Activated CD8-positive, alpha-beta memory T cell treated with anti-CD3 and anti-CD28 coated beads, Interleukin-2, amount 50 U/mL, for 4 hours (primary cell): ENCODE measurements at places on chromosomes 16 and 17.

GRCh38 chr16:58853854-58854791 lies 120.0 kb upstream of the GOT2 start:
- DNase-seq: no peak

DNA sequence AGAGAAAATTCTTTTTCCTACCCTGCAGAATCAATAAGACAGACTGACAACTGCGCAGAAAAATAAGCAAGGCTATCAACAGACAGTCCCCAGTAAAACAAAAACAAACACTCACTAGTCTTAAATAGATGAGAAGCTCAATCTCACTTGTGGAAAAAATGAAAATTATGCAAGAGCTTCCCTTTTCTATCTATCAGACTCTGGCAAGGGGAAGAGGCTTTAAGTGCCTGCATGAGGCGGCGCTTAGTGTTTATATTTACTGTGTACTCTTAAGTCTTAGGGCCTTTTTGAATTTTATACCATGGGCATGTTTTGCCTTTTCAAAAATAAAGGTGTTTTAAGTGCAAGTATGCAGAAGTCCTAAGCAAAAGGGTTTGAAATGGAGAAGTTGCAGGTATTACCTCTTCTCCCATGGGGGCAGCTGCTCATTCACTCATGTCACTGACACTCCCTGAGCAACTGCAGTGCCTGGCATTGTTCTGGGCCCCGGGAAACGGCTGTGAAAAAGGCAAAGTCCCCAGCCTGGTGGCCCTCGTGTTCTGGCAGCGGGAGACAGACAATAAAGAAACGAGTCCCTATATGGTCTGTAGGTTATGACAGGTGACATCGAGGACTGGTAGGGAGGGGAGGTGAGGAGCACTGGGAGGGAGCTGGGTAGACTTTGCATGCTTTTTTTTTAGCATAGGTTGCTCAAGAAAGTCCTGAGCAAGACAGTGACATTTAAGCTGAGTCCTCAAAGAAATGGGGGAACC lies 35.2 kb downstream of the HSBP1 start:
- DNase-seq: no peak

- no peak for DNase-seq
Observed at GRCh38 chr17:50326831-50327364, 19.0 kb upstream of the XYLT2 start.

DNA sequence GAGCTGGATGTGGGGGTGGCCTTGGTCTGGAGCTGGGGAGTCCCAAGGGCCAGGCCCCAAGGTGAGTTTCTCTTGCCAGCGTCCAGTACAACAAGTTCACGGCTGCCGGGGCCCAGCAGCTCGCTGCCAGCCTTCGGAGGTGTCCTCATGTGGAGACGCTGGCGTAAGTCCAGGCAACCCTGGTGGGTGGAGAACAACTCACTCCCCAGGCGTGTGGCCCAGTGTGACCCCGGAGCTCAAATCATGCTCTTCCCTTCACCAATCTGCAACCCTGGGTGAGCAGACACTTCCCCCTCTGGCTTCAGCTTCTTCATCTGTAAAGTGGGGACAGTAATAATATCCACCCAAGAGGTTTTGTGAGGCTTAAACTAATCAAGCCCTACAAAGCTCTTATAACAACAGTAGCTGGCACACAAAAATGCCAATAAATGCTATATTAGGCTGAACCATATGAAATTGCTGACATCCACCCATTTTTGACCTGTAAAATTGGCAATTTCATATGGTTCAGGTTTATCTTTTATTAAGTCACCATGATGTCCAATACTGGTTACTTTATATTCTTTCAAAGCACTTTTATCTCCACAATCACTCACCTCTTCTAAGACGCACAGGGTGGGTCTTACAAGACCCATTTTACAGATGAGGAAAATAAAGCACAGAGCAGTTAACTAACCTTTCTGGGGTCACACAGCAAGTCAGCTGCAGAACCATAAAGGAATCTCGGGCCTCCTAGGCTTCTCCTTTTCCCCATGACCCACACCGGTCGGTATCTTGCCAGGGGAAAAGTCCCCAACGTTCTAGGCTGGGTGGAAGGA lies 19.7 kb downstream of the DEXI start:
- DNase-seq: no peak

DNA sequence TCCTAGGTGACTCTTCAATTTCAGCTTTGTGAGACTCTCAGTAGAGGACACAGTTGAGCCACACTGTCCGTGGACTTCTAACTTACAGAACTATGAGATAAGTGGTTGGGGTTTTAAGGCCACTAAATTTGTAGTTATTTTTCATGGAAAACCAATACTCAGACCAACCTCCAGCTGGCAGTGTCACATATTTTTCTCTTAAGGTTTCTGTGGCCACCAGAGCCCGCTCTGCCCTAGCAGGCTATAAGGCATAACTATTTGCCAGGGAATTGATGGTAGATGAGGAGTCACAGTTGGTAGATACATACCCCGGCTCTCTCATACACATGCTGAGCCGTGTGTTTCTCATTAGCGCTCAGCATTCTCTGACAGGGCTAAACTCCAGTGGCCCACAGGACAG lies 336.8 kb upstream of the MON1B start:
- DNase-seq: no peak

GRCh38 chr16:14186795-14187221 lies 115.7 kb downstream of the MRTFB start:
- DNase-seq: no peak

- DNase-seq: no peak
Observed at GRCh38 chr16:31221357-31222160, 4.6 kb upstream of the PYDC1 start.

DNA sequence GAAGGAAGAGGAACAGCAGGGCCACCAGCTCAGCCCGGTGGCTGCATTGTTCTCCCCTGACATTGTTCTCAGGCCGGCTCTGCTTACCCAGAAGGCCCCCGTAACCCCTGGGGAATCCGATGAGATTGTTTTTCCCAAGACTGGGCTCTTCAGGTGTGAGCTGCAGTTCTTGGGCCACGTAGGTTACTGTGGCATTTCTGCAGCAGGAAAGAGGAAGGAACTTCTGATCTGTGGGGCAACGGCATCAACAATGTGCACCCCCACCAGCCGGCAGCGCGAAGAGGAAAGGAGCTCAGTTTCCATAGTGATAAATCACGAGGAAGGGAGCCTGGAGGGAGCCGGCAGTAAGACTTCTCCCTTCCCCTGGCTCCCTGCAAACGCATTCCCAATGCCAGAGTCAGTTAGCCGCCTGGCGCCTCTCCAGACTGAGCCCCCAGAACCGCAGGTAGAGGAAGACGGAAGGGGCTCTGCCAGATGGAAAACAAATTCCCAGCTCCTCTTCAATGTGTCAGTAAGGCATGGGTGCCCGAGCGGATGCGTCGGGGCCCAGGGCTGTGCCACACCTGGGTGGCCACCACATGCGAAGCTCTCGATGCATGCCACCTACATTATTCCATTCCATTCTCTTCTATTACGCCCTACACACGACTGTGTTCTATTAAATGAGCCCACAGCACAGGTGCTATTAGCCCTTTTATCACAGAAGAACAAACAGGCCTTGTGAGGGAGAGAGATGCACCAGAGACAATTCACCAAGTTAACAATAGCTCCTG lies 21.5 kb upstream of the PECAM1 start:
- no peak for DNase-seq

DNA sequence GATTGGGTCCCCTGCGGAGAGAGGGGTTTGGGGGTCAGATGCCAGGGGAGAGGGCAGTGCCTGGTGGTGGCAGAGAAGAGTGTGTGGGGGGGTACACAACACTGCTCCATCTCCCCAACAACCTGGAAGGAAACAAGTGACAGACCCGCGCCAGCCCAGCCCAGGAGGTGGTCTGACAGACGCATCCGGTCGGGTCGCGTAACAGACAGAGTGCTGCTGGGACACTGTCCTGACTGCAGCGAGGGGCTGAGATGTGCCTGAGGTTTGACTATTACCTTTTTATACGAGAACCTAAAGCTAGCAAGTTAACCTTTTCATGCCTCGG lies 16.2 kb downstream of the UNC13D start:
- DNase-seq: no peak

DNA sequence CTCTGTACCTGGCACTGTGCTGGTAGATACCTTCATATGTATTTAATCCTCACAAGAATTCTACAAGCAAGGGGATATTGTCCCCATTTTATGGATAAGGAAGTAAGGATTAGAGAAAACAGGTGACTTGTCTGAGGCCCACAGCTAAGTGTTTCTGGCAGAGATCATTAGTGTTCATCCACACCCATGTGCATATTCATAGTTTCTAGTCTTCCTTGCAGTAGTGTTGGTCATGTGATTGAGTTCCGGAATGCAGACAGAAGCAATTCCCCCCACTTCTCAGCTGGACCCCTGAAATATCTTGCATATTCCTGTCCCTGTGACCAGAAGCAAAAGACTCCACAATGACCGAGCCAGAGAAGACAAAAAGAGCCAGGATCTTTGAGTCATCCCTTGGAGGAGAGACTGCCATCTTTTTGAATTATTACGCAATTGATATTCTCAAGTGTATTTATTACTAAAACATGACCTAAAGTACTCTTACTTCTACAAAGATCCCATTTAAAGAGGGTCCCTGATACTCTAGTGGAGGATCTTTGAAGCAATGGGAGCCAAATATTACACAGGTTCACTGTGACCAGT lies 43.4 kb downstream of the SOX9 start:
- no peak for DNase-seq

DNA sequence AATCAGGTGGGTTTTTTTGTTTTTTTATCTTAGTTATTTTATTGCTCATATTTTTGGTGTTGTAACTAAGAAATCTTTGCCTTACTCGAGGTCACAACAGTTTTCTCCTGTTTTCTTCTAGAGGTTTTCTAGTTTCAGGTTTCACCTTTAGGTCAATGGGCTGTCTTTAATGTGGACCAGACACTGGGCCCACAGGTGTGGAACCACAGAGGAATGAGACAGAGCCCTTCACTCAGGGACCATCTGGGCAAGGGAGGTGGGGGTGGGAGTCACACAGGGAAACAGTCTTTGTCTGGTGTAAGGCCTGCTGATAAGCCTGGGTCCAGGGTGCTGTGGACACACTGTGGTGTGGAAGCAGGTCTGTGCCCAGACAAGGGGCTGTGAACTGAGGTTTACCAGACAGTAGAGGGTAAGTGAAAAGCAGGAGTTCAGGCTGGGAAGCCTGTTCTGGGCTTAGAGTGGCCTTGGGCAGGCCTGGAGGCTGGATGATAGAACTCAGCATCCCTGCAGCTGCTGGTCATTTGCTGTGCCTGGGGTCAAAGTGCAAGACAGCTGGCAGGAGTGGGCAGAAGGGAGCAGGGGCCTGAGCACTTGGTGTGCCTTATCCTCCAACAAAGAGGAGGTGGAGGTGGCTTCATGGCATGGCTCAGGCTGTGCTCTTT lies 75.6 kb downstream of the SPECC1 start:
- no peak for DNase-seq

DNA sequence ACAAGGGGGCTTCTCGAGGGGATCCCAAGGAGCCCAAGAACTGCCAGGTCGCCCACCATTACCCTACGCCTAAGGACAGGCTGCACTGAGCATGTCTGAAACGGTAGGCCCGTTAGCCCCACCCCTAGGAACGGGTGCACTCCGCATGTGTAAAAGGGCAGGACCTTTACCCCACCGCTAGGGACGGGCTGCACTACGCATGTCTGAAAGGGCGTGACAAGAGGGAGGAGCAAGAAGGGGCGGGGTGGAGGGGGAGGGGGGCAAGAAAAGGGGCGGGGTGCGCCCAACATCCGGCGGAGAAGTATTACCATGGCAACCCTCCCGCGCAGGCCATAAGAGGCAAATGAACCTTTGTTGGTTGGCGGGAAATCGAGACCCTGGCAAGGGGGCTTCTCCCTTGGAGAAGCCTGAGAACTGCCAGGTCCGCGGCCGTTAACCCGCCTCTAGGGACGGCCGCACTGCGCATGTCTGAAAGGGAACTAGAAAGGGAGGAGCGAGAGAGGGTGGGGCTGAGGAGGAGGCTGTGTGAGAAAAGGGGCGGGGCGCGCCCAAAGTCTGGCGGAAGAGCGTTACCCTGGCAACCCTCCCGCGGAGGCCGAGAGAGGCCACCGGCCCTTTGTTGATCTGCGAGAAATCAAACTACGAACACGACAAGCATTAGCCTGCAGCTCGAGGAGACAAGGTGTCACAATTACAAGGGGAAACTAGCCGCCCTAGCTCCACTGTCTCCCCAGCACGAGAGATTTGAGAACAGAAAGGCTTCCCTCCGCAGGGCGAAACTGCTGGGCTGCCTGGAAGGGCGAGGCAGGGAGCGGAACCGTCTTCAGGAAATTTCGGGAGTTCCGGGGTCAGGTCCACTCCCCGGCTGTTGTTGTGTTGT lies 2046.8 kb downstream of the TP53TG3F start:
- no peak for DNase-seq

GRCh38 chr17:55121268-55121667 lies 143.5 kb upstream of the HLF start:
- no peak for DNase-seq

DNA sequence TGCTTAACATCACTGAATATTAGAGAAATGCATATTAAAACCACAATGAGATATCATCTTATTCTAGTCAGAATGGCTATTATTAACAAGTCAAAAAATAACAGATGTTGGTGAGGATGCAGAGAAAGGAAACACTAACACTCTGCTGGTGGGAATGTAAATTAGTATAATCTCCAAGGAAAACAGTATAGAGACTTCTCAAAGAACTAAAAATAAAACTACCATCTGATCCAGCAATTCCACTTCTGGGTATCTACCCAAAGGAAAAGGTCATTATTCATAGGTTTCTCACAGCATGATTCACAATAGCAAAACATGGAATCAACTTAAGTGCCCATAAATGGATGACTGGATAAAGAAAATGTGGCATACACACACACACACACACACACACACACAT lies 166.4 kb downstream of the CEP112 start:
- no peak for DNase-seq

DNA sequence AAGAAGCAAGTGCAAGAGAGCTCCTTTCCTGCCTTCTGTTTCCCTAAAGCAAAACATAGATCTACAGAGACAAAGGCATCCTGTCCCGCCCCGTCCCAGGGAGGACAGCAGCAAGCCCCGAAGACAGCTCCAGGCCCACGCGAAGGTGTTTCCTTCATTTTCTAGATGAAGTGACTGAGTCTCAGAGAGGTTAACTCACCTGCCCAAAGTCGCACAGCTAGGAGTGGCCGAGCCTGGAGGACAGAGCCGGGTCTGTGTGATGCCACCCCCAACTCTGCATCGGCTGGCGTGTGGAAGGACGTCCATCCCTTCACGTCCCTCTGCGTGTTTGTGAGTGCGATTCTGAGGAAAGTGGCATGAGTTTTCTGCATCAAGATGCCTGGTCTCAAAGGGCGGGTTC lies 187.2 kb upstream of the CHMP6 start:
- DNase-seq: no peak

DNA sequence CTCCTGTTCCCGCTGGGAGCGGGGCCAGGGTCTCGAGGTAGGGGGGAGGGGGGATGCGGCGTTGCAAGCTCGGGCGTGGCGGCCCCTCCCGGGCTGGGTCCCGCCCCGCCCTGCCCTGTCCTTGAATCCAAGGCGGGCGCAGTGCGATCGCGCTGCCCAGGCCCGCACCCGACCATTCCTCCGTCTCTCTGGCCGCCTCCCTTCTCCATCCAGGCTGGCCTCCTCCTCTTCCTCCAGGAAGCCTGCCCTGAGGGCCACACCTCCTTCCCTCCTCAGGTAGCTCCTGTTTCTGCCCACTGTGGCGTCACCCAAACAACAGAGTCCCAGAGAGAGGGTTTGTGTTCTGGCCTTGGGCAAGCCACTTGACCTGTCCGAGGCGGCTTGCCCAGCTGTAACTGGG lies 43.0 kb upstream of the TAC4 start:
- DNase-seq: no peak

GRCh38 chr17:43025766-43026537 lies 921 bp downstream of the RND2 start:
- DNase-seq: no peak

GRCh38 chr17:48047113-48047740 lies 932 bp upstream of the NFE2L1 start:
- DNase-seq: no peak

- DNase-seq: no peak
Observed at GRCh38 chr16:80144191-80144590, 396.6 kb upstream of the DYNLRB2 start.
